ENCODE measurements at places on chromosomes 1 and 21. TPM values are rescaled to one million over a fixed set of nuclear protein-coding genes. Genes with fewer than 3 reads are reported as not detected.
A peak's percentile ranks its signal among the peaks of the same experiment; 100 is the strongest.

TEX38 gene
- total RNA-seq = not detected

FCAMR gene
- total RNA-seq = not detected

ADAMTSL4 gene
- 99.2 TPM for total RNA-seq

MSH4 gene
- total RNA-seq = 0.96 TPM

APOBEC4 gene
- total RNA-seq = not detected

CELA3B gene
- total RNA-seq = not detected

TAS1R3 gene
- total RNA-seq = 0.32 TPM

FCGR2B gene
- 30.7 TPM for total RNA-seq

- no peak for DNase-seq
These were observed 27.7 kb downstream of the CD34 start for GRCh38 chr1:207883104-207883651.

GRCh38 chr1:231990388-231990787 is 363.8 kb downstream of the DISC1 start:
- DNase-seq = no peak

DNA sequence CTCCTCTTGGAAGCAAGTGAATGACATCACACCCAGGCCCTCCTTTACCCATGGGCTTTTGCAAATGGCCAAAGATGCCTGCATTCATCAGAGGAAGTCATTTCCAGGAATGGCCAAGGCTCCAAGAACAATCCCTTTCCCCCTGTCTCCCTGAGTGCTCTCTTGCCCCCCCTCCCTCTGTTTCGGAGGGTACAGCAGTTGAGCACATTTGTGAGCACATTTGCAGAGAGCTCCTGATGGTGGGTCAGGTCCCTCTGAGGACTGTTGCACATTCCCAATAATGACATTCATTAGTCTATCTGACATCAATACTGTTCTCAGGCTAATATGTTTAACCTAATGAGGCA is 113.4 kb downstream of the MATN1 start:
- no peak for DNase-seq

GRCh38 chr1:155202198-155202597 is 5.5 kb downstream of the THBS3 start:
- no peak for DNase-seq

- DNase-seq = no peak
These were observed 1727.2 kb downstream of the NCAM2 start for GRCh38 chr21:22725436-22725835.

DNA sequence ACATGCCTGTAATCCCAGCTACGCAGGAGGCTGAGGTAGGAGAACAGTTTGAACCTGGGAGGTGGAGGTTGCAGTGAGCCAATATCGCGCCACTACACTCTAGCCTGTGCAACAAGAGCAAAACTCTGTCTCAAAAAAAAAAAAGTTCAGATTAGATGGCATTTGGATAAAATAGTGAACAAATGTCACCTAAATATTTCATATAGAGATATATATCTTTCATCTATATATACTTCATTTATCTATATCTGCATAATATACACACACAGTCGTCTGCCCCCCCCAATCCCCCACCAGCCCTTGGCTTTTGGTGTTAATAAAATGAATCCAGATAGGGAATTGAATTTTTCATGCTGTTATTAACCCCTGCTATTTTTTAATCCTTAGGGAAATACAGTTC is 5.0 kb downstream of the PPP1R15B start:
- no peak for DNase-seq

DNA sequence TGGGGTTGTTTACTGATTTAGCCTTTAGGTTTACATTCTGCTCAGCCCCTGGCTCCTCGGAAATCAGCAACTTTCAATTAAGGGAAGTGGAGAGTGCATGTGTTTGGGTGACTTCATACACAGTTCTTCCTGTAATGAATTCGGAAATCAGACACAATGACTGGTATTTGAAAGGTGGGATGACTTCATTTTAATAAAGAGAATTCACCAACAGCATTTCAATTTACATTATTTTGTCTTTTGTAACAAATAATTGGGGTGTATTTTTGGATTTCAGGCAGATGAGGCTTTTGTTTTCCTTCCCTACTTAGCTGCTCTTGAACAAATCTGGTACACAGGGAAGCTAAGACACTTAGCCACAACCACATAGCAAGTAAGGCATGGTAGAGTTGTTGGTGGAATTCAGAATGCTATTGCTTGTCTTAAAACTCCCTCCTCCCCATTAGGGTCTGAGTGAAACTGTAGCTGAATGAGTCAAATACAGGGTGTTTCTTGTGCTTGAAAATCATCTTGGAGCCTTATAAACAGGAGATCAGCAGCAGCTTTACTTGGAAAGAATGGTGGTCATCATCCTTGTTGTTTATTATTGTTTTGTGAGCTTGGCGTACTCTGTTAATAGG is 917 bp downstream of the STX12 start:
- no peak for DNase-seq

- DNase-seq = no peak
These were observed 1.4 kb downstream of the MATN1 start for GRCh38 chr1:30721812-30722537.

- DNase-seq = no peak
These were observed 261.2 kb downstream of the S1PR1 start for GRCh38 chr1:101497881-101498559.

DNA sequence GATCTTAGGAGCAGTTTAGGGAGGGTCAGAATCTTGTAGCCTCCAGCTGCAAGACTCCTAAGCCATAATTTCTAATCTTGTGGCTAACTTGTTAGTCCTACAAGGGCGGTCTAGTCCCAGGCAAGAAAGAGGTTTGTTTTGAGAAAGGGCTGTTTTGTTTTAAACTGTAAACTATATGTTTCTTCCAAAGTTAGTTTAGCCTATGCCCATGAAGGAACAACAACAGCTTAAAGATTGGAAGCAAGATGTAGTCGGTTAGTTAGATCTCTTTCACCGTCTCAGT is 62.0 kb downstream of the SLC16A1 start:
- no peak for DNase-seq

DNA sequence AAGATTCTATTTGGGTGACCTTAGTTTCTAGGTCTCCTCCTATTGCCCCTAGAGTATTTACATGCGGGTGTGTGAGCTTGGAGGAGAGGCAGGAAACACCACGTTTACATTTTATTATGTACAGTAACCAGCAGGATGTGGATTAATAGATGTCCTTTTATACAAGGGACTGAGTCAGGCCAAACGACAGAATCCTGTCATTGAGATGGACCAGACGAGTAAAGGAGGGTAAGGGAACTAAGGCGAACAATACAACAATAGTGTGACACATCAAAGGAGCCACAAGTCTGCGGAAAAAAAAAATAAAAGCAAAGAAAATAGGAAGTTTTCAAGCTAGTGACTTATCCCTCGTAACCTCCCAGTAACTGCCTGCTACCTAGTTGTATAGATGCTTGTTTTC is 151.1 kb downstream of the GABPA start:
- no peak for DNase-seq

DNA sequence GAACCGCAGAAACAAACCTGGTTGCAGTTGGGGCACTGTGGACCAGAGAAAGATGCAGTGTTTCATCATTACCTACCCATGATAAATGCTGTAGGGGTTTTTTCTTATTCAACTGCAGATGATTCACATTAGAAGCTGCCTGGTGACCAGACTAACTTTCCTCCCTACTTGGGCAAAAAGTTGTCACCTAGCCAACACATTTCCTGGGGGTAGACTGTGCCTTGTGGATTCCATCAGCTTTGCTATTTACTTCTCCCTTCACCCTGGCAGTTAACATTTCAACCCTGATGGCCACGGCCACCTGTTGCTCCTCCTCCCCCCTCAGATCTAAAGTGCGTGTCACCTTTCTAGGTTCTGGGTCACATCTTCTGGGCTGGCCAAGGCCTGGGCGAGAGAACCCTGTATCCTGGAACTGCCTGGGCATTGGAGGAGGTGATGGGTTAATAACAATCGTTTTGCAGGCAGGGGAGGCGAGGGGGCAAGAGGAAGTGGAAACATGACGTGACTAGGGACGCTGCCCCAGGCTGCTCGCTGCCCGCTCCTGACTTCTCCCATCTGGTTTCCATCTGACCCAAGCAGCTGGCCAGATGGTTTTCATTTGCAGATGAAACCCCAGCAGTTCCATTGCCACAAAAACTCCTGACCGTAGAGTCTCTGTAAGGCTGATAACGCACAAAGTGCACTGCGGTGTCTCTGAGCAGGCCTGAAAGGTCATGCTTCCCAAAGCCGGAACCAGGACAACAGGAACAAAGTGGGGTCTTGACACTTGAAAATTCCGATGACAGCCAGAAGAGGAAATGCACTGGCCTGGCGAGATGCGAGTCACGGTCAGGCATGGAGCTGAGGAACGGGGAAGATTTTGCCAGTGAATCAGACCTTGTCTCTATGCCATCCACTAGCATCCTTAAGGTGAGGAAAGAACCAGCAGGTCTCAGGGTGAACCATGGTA is 36.6 kb downstream of the CAPZB start:
- DNase-seq = no peak

DNA sequence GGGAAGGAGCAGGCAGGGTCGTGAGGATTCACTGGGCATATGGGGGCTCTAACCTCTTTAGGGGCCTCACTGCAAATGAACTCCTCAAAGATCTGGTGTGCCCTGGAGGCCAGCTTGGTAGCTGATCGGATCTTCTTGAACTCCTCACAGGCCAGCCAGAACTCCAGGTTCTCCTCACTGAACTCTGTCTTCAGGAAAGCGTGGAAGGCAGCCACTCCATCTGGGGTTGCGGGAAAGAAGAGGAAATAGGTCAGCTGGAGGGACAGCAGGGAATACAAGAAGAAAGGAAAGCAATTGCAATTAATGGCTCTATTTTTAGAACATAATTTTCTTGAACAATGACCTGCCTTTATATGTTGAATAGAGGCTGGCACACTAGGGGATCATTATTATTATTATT is 2.3 kb downstream of the RGS16 start:
- DNase-seq = no peak

DNA sequence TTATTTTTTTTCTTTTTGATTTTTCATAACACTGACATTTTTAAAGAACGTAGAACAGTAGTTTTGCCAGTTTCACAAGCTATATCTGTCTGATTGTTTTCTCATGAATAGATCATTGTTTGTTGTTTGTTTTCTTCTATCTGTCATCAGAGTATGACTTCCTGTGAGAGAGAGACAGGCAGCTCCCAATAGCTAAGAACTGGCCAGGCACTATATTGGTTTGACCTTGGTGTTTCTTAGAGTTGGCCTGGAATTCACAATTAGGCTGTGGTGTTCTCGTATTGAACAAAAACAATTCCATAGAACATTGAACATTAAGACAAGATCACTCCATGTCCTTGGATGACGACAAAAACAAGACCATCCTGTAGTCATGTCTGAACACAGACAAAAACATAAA is 43.4 kb downstream of the RPS6KC1 start:
- DNase-seq = no peak

GRCh38 chr1:30386156-30386926 is 337.0 kb downstream of the MATN1 start:
- peak; percentile 39 for DNase-seq

DNA sequence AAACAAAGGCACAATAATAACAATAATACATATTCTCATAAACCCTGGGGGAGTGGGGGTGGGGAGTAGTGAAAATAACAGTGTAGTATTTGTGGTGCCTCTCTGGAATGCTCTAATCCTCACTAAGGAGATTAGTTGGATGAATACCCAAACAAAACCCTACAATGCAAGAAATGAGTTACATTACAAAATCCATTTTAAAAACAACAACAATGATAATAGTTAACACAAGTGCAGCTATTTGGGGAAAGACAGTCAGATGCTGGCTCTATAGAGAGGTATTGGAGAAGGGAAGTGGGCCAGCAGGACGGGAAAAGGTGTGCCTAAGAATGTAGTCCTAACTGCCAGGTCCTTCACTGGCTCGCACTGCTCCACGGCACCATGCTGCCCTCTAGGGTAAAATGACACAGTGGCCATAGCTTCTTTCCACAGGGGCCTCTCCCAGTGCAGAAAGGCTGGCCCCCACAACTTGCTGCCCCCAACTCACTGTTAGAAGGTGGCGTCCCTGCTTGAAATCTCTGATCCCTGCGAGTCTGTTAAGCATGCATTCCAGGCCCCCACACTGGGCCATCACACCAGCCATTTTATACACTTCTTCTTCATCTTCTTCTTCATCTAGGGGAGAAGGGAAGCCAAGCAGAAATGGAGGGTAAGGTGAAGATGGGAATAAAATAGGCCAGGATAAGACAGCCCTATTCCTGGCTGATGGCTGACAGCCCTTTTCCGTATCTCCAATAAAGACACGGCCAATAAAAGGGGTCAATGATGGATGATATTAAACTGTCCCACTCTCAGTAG is 113.8 kb downstream of the UBR4 start:
- DNase-seq = no peak

DNA sequence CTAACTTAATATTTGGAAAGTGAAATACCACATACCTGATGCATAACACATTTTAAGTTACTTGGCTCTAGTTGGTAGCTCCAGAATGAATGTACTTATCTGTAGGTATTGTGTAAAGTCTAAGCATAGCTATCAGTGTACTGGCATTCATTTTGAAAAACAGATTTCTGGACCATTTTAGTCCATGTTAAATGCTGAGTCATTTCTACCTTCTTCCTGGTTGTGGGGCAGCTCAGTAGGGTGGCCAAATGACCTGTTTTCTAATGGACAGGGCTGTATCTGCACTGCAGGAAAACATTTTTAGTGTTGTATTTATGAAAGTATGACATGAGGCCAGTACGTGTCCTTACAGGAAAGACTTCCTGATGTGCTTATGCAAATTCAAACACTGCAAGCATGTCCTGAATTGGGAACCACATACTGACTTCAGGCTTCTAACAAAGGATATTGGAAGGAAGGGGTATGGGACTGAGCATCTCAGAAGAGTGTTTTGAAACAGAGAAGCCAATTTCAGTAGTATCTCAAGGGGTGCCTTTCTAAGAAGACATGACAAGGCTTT is 300.3 kb upstream of the B3GALT2 start:
- no peak for DNase-seq

DNA sequence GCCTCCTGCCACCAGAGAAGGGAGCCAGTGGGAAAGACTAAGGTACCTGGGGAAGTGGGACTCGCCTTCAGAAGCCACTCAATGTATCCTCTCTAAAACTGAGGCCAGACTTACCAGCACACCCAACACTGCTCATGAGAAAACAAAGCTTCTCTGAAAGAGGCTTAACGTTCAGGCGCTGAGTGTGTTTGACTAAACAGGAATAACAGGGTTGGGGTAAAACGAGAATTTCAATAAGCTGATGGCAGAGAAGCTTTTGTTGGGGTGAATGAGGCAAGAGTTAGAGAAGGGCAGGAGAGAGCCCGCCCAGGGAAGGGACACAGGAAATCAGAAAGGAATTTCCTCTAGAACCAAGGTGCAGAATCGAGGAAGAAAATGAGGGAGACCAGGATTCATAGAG is 1.7 kb upstream of the SPRR3 start:
- DNase-seq = no peak

DNA sequence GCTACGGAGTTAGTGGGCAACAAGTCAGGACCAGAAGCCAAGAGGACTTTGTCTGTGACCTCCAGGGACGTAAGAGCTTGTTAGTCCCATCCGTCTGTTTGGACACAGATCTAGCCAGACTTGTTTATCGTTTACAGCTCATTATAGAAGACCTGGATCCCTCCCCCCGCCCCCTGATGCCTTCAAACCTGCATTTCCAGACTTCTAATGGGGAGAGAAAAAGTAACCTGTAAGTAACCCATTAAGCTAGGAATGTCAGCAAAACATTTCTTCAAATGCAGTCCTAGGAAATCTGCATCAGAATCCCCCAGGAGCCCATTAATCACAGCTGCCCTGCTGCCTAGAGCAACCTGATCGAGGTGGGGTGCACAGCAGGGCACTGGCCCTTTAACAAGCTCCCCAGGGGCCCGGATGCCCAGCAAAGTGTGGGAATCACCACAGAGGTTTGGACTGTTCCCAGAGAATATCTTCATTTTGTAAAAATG is 1.4 kb upstream of the MAD2L2 start:
- DNase-seq = no peak
